NCI-H1436 (cell line): ENCODE measurements at places on chromosomes 16 and 17.
A peak's percentile ranks its signal among the peaks of the same experiment; 100 is the strongest.

GRCh38 chr16:87080571-87081167 is 236.5 kb downstream of the C16orf95 start:
- DNase-seq = no peak

DNA sequence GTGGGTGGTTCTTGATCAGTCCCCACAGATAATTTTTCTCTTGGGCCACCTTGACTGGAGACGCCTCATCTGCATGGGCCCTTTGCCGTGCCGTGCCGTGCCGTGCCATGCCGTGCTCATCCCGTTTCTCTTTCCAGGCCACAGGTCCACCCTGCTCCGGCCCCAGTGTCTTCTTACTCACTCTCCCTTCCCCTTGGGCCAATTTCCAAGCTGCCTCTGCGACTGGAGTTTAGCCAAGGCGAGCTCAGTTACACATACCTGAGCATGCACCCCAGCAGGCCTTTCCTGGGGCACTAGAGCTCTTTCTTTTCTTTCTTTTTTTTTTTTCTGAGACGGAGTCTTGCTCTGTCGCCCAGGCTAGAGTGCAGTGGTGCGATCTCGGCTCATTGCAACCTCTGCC is 40.5 kb upstream of the MGAT5B start:
- DNase-seq = no peak

- no peak for DNase-seq
Measured at GRCh38 chr16:9095656-9096397, 4.4 kb downstream of the HAPSTR1 start.

GRCh38 chr16:87961623-87962022 is 10.4 kb downstream of the BANP start:
- no peak for DNase-seq

DNA sequence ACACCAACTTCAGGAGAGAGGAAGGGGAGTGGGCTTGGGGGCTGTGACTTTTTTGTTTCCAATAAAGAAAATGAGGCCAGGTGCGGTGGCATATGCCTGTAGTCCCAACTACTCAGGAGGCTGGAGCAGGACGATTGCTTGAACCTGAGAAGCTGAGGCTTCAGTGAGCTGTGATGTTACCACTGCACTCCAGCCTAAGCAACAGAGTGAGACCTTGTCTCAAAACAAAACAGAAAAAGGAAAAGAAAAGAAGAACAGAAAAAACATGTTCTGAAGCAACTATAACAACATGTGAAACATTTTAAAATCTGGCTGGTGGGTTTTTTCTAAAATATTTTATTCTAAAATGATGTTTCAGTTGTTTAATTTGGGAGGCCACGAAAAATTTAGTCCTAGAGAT is 554.0 kb upstream of the ZFHX3 start:
- no peak for DNase-seq

- DNase-seq = no peak
Measured at GRCh38 chr17:46766493-46767491, 51.7 kb downstream of the WNT3 start.

GRCh38 chr17:62824290-62825131 is 16.4 kb upstream of the MARCHF10 start:
- no peak for DNase-seq

DNA sequence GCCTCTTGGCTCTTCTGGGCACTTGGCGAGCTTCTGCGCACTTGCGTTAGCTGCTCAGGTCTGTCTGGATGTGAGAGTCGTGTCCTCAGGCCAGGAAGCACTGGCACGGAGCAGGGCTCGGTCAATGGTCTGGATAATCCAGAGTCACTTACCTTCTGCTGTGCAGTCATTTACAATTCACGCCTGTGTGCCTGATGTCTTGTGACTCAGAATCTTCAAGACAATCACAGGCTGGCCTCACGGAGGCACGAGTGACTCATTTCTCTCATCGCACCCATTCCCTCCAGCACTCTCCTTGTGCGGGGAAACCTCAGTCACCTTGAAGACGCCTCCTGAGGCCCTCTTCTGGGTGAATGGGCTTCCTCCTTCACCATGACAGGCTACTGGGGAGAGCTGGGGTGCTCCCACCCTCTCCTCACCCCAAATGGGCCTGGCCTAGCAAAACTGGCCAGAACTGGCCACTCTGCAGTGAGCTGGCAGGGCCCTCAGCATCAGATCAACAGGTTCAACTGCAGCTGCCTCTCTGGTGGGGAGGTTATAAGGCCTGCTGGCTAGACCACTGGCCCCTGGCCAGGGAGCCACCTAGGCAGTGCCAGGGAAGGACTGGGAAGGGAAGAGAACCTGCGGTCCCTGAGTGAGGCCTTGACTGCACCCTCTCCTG is 1.9 kb upstream of the CAPN15 start:
- DNase-seq = no peak

- no peak for DNase-seq
Measured at GRCh38 chr17:37829592-37830123, 84.8 kb upstream of the HNF1B start.

- DNase-seq = no peak
Measured at GRCh38 chr16:1757714-1758461, 13.5 kb downstream of the NME3 start.

DNA sequence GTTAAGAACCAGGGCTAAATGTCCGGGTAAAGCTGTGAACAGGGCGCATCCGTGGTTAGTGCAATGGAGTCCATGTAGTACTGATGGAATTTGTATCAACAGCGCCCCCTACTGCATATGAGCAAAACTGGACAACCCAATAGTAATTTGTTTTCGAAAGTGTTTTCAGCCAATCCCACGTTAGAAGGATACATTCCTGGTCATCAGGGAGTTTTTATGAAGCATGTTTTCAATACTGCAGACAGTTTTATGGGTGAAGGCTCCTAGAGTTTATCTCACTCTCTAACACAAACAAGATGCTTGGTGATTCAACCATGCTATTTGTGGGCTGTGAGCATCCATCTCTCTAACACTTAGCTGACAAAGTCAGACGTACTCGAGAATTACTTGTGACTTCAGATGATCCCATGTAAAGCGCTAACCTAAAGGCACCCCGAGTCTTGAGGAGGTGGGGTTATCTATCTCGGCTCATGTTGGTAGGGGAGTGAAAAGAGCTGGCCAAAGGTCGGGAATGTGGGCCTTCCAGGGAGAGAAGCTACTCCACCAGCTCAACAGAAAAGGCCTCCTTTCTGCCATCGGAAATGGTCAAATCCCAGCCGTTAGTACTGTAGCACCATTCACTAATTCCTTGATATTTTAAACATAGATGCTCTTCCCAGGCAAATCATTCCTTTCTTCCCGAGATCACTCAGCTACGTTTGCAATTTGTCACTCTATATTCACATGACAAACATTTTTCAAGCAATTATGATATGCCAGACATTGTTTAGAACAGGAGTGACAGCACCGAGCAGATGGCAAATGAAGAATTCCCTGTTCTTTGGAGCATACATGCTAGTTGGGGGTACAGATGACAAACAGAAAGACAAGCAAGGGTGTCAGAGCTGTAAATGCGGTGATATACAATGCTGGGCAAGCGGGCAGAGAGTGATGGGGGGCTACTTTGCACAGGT is 46.9 kb upstream of the HNF1B start:
- DNase-seq = no peak

DNA sequence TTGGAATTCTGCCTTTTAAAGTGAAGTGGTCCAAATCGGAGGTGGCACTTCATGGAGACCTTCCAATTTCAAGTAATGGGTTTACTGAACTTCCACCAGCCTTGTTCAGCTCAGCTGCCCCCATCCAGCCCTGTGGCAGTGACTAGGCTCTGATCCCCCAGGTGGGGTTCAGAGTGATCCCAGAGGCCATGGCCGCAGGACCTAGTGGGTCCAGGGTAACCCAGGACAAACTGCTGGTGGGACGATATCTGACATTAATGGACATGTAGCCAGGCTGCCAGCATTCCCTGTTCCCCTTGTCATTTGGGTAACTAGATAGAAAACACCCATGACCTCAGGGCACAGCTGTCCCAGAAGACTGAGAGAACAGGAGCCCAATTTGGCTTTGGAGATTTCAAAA is 209.9 kb downstream of the GSG1L start:
- no peak for DNase-seq

DNA sequence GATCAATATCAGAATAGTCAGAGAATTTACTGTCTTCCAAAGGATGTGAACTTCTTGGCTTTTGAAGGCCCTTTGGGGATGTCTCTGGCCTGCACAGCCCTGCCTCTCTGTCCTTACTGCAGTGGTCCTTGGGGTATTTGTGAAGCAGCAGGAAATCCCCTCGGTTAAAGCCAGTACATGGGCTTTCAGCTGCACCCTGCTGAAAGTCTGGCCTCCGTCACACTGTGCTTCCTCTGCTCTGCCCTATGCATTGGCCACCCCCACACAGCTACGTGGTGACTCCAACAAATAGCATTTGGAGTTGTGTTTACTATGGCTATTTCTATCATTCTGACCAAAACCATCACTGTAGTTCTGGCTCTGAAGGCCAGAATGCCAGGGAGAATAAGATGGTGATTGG is 21.2 kb downstream of the SYCE1L start:
- no peak for DNase-seq

- DNase-seq = peak; percentile 65
Measured at GRCh38 chr17:47615766-47616424, 33.8 kb upstream of the KPNB1 start.

GRCh38 chr17:47774331-47774730 is 41.3 kb downstream of the TBX21 start:
- DNase-seq = no peak

DNA sequence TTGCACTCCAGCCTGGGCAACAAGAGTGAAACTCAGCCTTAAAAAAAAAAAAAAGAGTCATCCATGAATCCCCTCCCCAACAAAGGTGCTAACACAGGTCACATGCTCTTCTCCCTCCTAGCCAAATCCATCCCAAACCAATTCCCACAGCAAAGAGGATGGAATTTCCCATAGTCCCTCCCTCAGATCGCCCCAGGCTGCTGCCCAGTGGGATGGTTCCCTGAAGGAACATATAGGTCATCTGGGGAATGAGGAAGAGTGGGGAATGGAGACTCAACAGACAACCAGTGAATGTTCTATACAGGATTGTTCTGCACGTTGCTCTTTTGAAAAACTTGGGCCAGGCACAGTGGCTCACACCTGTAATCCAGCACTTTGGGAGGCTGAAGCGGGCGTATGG is 18.2 kb downstream of the LGALS3BP start:
- DNase-seq = no peak

DNA sequence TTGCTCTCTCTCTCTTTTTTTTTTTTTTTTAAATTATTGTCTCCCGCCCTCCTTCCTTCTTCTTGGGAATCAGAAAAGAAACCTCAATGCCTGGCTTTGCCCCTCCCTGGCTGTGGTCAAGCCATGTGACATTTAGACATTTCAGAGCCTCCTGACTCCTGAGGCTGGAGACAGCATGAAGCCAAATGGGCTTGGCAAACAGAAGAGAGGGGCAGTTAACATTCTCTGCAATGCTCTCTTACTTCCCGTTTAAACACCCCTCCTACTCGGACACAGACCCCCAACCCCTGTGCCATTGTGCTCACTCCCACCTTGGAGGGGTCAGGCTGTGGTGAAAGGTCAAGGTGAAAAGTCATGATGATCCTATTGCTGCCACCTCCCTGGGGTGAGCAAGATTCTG is 14.7 kb upstream of the MEOX1 start:
- no peak for DNase-seq

DNA sequence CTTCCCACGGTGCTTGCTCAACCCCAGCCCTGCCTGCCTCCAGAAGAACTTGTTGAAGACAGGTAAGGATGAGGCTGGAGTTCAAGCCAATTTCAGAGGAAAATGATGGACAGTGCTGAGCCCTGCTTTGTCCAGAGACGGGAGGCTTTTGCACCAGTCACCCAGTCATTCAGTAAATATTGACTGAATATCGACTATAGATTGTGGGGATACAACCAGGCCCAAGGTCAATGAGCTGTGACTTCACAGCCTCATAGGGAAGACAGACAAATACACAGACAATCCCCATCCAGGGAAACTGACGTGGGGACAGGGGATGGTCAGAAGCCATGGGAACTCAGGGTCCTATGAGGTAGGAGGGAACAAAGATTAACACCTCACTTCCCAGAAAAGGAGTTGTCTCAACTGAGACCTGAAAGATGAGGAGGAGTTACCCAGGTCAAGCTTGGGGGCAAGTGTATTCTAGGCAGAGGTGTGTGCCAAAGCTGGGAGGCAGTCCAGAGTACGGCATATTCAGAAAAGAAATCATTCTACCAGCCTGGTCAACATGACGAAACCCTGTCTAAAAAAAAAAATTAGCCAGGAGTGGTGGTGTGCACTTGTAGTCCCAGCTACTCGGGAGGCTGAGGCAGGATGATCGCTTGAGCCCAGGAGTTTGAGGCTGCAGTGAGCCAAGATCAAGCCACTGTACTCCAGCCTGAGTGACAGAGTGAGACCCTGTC is 5.9 kb upstream of the DOC2A start:
- no peak for DNase-seq

GRCh38 chr17:31433091-31433790 is 41.8 kb downstream of the RAB11FIP4 start:
- DNase-seq = no peak

- DNase-seq = no peak
Measured at GRCh38 chr17:3594976-3595375, 14.2 kb downstream of the TRPV1 start.

GRCh38 chr16:35750701-35751104 is 2291.3 kb downstream of the TP53TG3F start:
- DNase-seq = no peak

- DNase-seq = no peak
Measured at GRCh38 chr17:78027121-78027520, 68.6 kb downstream of the TNRC6C start.

- DNase-seq = no peak
Measured at GRCh38 chr17:36889770-36890349, 47.4 kb upstream of the LHX1 start.

- no peak for DNase-seq
Measured at GRCh38 chr17:63774969-63775265, 947 bp downstream of the DDX42 start.

- no peak for DNase-seq
Measured at GRCh38 chr17:75516619-75517296, 430 bp downstream of the TSEN54 start.
